ENCODE measurements at places on chromosomes 12 and 14.

DNA sequence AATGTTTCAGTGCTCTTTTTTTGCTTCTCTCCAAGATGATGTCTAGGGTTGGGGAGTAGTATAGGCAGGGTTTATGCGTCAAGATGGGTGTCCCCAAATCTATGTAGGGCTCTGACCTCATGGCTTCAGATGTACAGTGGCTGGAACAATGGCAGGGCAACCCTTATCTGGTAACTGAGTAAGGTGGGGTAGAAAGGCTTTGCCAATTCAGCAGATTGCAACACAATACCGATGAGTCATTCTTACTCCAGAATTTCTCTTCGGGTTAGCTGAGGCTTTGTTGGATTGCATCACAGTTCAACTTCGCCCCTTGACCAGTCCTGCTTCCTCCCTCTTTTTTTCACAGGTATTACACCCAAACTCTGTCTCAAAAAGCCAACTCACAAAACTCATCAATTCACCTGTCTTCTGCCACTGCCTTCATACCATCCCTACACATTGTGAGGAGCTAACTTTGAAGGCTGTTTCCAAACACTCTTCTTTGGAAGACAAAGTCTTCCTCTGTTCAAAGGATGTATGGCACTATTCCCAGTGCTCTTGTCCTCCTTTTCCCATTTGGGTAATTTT lies 190.2 kb upstream of the CNOT2 start:
- DNase-seq, result peak; percentile 1

GRCh38 chr12:10136637-10137205 lies 6.7 kb upstream of the CLEC7A start:
- DNase-seq, result no peak

DNA sequence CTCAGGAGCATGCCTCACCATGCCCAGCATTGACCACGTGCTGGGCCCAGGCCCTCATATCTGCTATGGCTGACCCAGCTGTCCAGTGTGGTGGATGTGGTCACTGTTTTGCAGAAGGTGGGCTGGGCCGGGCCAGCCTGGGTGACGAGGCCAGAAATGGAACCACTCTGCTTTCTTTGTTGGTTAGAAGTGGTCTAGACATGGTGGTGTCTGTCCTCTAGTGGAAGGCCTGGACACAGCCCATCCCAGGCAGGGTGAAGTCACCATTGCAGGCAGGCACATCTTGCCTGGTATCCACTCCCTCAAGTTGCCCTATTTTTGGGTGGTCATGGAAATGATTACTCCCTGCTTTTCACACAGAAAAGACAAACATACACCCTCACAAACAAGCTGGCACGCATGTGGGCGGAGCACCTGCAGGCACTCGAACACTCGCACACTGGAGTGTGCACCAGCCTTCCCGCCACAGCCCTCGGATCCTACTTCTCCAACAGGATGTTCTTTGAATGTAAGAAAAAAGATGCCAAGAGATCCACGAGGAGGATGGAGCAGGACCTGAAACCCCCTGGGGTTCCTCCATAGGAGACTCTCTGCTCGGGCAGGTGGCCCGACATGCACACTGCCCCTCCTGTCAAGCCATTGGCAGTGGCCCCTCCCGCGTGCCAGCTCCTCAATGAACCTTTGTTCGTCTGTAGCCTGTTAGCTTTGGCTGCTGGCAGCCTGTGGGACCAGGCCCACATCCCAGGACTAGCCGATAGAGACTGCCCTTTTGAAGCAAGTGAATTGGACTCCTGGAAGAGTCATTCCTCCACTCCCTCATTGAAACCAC lies 38.4 kb downstream of the MLXIP start:
- DNase-seq, result no peak

DNA sequence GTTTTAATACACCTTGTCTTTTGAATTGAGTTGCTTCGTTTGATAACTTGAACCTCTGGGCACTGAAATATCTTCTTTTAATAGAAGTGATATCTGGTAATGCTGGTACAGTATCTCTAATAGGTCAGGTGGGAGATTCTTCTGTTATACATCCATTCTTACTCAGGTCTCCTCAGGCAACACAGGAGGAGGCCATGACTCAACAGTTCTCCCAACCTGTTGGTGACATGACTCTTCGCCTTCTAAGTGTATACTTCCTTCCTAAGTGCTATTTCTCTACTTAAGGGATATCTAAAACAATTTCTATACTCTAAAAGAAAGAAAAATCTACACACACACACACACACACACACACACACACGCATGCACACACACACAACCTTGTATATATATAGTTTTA lies 509.1 kb downstream of the PCNX1 start:
- DNase-seq, result no peak

GRCh38 chr12:180445-180844 lies 33.5 kb downstream of the SLC6A12 start:
- DNase-seq, result no peak

- DNase-seq, result no peak
Measured at GRCh38 chr12:11879306-11879705, 191.4 kb upstream of the BCL2L14 start.

DNA sequence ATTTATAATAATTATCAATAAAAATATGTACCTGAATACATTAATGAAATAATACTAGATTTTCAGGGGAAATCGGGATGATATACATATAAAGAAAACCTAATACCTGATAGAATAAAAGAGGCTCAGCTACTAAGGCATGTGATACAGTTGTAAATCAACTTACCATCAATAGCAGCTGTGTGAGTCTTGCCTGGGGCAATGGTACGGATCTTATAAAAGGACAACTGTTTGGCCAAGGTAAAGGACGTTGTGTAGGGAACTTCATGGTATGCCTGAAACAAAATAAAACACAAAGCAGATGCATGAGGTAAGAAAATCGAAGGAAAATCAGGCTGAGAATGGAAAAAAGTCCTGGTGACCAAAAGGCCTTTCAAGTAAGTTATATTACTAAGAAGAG lies 25.4 kb downstream of the NEK9 start:
- DNase-seq, result no peak

- no peak for DNase-seq
Measured at GRCh38 chr12:49803693-49804450, 24.3 kb downstream of the NCKAP5L start.

DNA sequence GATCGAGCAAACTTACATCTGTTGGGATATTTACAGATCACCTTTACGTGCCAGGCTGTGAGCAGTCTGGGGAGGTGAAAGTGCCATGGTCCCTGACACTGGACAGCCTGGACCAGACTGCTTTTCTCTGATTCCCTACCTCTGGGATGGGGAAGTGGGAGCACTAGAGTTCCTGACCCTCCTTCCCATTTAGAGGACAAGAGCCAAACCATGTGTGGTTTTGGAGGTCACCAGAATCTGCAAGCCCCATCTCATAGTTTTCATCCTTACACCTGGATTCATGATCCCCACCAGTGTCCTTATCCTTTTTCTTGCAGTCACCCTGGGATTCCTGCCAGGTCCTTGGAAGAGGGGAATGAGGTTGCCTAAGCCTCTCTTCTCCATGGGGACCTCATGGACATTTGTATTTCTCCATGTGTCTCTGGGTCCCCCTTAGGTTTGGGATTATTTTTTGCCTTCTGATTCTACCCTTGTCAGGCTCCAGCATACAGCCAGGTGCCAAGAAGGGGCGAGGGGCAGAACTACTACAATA lies 1.5 kb upstream of the WNT10B start:
- DNase-seq, result no peak

DNA sequence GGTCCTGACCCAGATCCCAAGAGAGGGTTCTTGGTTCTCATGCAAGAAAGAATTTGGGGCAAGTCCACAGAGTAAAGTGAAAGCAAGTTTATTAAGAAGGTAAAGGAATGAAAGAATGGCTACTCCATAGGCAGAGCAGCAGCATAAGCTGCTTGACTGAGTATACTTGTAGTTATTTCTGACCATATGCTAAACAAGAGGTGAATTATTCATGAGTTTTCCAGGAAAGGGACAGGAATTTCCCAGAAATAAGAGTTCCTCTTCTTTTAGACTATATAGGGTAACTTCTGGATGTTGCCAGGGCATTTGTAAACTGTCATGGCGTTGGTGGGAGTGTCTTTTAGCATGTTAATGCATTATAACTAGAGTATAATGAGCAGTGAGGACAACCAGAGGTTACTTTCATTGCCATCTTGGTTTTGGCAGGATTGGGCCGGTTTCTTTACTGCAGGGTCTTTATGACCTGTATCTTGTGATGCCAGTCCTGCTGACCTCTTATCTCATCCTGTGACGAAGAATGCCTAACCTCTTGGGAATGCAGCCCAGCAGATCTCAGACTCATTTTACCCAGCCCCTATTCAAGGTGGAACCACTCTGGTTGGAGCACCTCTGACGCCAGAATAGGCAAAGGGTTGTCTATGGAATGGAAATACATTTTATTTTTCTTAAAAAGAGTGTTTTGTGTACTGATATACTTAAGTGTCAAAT lies 113.8 kb downstream of the OTOGL start:
- DNase-seq, result no peak

- no peak for DNase-seq
Measured at GRCh38 chr12:68867606-68868005, 59.6 kb downstream of the MDM2 start.

GRCh38 chr14:48390346-48390745 lies 714.9 kb upstream of the MDGA2 start:
- DNase-seq, result no peak

GRCh38 chr14:23063601-23064000 lies 6.3 kb upstream of the CDH24 start:
- no peak for DNase-seq

Measured in SJSA1 (cell line).